ENCODE measurements at places on chromosomes 12 and 14. TPM values are rescaled to one million over a fixed set of nuclear protein-coding genes. Genes with fewer than 3 reads are reported as not detected.
A peak's percentile ranks its signal among the peaks of the same experiment; 100 is the strongest.

- no peak for DNase-seq
- no peak overlapping the region for H3K4me3 ChIP-seq
- H3K4me1 ChIP-seq: peaks cover 24% of the 10 kb centered on the region
- peaks cover 5% of the 10 kb centered on the region for H3K36me3 ChIP-seq
Measured at GRCh38 chr12:124055066-124055465, 82.1 kb downstream of the ZNF664 start.

GRCh38 chr14:100100032-100100703, 34.9 kb downstream of the EVL start:
- no peaks in the 10 kb centered on the region for H3K36me3 ChIP-seq
- H3K4me3 ChIP-seq: no peak overlapping the region
- peaks cover 6% of the 10 kb centered on the region for H3K4me1 ChIP-seq
- H3K27me3 ChIP-seq: no peaks in the 10 kb centered on the region

- no peak overlapping the region for H3K4me3 ChIP-seq
- no peaks in the 10 kb centered on the region for H3K27me3 ChIP-seq
- peaks cover 6% of the 10 kb centered on the region for H3K36me3 ChIP-seq
Measured at GRCh38 chr12:10960211-10960610, 21.1 kb upstream of the TAS2R14 start.

SNRNP35 gene
- total RNA-seq: 19.1 TPM

DNA sequence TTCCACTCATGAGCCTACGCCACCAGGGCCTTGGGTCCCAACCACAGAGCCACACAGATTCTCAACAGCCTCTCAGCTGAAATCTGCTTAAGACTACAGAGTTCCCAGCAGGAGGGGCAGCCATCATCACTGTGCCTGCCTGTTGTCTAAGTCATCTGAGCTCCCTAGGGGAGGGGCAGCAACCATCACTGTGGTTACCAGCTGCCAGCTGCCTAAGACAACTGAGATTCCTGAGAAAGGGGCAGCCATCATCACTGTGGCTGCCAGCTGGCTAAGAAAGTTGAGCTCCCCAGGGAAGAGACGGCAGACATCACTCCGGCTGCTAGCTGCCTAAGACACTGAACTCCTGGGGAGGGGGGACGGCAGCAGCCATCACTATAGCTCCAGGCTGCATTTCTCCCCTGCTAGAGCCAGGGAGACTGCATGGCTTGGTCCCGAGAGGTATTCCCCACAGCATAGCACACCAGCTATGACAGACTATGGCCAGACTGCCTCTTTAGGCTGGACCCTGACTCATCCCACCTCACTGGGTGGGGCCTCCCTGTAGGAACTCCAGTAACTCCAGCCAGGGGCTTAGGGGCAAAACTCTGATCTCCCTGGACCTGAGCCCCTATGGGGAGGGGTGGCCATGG, 37.2 kb upstream of the C14orf132 start:
- no peak for DNase-seq
- peaks cover 6% of the 10 kb centered on the region for H3K36me3 ChIP-seq

GRCh38 chr14:92958373-92959188, 35.6 kb downstream of the CHGA start:
- H3K27me3 ChIP-seq: no peaks in the 10 kb centered on the region
- peaks cover 22% of the 10 kb centered on the region for H3K36me3 ChIP-seq
- no peak for DNase-seq
- H3K27ac ChIP-seq: no peak overlapping the region
- peaks cover 20% of the 10 kb centered on the region for H3K4me1 ChIP-seq

DNA sequence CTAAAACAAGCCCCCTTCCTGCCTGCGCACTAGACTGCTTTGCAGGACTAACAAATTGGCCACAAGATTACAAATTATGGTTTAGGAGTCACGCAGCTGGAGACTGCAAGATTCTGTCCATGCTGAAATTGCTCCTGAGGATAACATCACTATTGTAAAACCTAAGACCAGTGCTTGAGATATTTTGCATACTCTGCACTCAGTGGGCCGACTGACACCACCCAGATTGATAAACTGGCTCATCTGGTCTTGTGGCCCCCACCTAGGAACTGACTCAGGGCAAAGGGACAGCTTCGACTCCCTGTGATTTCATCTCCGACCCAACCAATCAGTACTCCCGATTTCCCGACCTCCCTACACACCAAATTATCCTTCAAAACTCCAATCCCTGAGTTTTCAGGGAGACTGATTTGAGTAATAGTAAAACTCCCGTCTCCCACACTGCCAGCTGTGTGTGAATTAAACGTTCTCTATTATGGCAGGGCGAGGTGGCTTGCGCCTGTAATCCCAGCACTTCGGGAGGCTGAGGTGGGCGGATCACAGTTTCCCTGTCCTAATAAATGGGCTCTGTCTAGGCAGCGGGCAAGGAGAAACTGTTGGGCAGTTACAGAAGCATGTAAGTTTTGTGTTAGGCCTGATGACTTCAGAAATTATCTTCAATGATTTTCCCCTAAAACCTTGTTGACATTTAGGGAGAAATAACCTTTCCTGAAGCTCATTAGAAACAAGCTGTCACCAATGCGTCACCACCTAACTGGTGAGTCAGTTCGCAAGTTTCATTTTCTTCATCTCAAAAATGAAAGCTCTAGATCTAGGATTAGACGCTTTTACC, 5.3 kb upstream of the UBC start:
- H3K4me3 ChIP-seq: peak overlapping the region; percentile 75
- H3K4me1 ChIP-seq: peaks cover 74% of the 10 kb centered on the region
- H3K27ac ChIP-seq: peak overlapping the region; percentile 88
- DNase-seq: no peak
- H3K36me3 ChIP-seq: no peaks in the 10 kb centered on the region

GRCh38 chr14:99872786-99873440, 79.7 kb downstream of the EML1 start:
- peaks cover 36% of the 10 kb centered on the region for H3K27me3 ChIP-seq
- peaks cover 56% of the 10 kb centered on the region for H3K4me1 ChIP-seq
- peak overlapping the region; percentile 67 for H3K27ac ChIP-seq

Measured in WTC11 (cell line).